ENCODE measurements at places on chromosomes 12 and 14.

- DNase-seq, result no peak
Observed at GRCh38 chr14:35678403-35679028, 130.6 kb downstream of the RALGAPA1 start.

DNA sequence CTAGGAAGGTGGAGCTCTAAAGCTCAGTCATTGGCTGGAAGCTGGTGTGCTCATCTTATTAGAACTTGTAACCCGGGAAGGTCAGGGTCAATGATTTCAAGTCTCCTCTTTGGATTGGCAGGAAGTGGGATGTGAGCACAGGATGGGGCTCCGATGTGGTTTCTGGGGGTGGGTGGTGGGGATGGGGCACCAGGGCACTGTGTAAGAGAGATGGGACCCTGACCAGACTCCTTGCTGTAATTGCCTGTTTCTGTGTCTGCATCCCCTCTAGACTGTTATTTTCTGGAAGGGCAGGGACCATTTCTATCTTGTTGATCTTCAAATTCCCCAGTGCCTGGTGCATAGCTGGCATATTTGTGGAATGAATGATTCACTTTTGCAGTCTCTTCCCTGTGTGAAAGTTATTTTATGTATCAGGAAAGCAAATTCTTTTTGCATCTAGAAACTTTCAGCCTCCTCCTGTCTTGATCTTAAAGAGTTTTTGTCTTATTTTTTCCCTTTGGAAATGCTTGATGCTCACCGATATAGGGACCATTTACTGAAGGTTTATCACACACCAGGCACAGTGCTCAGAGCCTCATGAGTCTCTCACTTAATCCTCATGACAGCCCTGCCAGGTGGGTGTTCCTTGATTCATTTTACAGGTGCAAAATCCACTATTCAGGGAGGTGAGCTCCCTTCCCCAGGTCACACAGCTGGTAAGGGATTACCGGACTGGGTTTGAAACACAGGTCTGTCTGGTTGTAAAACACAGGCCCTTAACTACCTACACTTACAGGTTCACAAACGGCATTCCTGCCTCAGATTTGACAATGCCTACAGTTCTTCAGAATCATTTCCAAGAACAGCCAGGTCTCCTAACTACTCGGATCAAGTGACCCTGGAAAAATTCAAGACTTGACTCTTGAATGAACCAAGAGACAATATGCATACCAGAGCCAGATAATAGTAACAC is 86.9 kb upstream of the IGF1 start:
- DNase-seq, result no peak

DNA sequence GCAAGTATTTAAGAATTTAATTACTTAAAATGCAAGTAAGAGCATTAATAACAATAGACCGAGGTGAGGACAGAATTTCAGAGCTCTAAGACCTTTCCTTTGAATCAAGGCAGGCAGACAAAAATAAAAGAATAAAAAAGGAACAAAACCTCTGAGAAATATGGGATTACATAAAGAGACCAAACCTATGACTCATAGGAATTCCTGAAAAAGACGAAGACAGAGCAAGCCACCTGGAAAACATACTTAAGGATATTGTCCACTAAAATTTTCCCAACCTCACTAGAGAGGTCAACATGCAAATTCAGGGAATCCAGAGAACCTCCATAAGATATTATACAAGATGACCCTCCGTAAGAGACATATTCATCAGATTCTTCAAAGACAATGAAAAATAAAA is 325.1 kb downstream of the AEBP2 start:
- no peak for DNase-seq

DNA sequence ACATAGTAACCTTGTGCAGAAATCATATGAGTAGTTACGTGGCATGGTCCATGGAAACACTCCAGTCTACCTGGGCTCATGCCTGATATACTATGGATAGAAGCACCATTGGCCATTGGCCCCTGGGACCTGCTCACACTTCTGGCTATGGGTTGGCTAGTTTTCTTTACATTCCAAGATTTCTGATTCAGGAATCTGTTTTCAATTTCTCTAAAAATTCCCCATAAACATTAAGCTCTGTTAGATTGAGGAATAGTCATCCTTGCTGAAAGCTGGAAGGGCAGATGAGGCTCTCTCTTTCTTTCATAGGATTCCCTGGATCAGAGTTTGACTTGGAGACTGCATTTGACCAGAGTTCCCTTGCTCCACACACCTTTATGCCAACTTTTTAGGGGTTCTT is 37.3 kb upstream of the RAP1B start:
- no peak for DNase-seq

DNA sequence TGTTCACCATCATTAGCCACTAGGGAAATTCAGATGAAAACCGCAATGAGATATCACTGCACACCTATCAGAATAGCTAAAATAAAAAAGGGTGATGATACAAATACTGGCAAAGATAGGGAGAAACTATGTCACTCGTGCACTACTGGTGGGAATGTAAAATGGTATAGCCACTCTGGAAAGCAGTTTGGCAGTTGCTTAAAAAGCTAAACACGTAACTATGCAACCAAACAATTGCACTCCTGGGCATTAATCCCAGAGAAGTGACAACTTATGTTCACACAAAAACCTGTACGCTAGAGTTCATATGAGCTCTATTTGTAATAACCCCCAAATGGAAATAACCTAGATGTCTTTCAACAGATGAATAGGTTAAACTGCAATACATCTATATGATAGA is 35.4 kb downstream of the GPR135 start:
- no peak for DNase-seq

DNA sequence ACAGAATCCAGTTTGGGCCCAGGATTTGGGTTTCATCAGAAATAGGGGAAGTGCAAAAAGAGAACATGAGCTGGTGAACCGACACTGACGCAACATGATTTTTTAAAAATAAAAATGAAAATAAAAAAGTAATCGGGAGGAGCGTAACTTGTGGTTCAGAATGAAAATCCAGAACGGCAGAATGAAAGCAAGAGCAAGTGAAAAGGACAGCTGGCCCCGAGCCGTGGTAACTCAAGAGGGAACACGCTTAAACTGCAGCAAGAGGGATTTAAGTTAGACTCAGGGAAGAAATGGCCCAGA is 1.6 kb downstream of the SLC6A12 start:
- DNase-seq, result no peak

Measured in GM12878 (cell line).